ENCODE measurements at places on chromosomes 1 and 21.

DNA sequence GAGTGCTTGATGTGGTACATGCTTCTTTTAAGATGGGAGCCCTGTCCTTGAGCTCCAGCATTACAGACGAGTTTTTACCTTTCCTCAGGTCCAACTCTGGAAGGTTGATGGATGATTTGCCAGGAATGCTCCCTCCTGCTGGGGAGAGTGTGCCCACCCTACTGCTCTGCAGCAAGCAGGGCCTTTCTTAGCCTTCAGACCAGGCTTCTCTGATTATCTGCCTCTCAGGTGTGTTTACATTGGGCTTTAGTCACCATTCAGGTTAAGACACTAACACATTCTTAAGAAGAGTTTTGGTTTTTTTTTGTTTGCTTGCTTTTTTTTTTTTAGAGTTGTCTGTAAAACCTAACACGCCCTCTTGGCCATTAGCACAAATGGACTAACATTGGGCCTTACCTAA, 301.8 kb downstream of the KCNT2 start:
- no peak for DNase-seq

- no peak for DNase-seq
Observed at GRCh38 chr1:233060461-233060994, 110.1 kb downstream of the NTPCR start.

GRCh38 chr1:236608930-236609726, 4.8 kb upstream of the HEATR1 start:
- DNase-seq, result no peak

DNA sequence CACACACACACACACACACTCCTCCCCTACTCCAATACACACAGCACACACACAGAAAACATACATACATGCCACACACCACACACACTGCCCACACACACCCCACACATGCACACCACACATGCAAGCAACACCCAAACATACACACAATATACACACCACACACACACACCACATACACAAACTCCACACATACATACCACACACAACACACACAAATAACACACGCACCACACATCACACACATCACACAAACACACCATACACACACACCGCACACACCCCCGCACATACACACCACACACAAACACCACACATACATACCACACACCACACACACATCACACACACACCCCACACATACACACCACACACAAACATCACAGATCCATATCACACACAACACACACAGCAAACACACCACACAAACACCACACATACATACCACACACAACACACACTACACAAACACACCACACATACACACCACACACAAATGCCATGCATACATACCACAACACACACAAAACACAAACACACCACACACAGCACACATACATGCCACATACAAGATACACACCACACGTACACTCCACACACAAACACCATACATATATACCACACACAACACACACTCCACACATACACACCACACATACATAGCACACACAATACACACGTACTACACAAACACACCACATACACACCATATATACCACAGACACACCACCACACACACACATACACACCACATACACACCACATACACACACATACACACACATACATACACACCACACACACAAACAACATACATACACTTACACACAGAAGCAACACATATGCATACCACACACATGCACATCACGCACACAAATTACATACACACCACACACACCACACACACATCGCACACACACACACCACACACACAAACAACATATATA, 932 bp upstream of the RAB7B start:
- DNase-seq, result no peak

DNA sequence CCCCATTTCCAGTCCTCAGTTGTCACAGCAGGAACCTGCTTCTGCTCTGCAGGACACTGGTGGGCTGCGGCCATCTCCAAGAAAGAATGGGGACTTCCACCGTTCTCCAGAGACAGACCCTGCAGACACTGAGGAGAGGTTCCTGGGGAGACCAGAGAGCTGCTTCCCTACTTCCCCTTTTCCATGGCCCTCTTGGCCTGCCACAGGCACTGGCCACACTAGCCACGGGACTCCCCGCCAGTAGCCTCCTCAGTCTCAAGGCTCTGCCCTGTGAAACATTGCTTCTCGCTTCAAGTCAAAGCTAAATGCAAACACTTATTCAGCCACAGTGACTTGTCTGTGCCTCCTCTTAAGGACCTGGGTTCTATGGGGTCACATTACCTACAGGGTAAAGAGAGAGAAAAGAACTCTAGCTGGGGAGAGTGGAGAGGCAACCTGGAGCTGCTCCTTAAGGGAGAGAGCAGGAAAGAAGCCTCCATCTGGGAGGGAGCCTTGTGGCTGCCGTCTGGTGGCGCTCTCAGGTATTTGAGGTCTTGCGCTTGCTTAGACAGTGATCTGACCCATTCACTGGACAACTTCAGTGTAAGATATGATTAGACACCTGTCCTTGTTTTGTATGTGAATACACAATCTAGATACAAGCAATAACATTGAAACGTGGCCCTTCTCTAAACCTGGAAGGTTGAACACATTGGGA, 5.4 kb upstream of the SLAMF8 start:
- DNase-seq, result no peak

GRCh38 chr1:44218503-44219300, 5.4 kb downstream of the DMAP1 start:
- DNase-seq, result no peak

DNA sequence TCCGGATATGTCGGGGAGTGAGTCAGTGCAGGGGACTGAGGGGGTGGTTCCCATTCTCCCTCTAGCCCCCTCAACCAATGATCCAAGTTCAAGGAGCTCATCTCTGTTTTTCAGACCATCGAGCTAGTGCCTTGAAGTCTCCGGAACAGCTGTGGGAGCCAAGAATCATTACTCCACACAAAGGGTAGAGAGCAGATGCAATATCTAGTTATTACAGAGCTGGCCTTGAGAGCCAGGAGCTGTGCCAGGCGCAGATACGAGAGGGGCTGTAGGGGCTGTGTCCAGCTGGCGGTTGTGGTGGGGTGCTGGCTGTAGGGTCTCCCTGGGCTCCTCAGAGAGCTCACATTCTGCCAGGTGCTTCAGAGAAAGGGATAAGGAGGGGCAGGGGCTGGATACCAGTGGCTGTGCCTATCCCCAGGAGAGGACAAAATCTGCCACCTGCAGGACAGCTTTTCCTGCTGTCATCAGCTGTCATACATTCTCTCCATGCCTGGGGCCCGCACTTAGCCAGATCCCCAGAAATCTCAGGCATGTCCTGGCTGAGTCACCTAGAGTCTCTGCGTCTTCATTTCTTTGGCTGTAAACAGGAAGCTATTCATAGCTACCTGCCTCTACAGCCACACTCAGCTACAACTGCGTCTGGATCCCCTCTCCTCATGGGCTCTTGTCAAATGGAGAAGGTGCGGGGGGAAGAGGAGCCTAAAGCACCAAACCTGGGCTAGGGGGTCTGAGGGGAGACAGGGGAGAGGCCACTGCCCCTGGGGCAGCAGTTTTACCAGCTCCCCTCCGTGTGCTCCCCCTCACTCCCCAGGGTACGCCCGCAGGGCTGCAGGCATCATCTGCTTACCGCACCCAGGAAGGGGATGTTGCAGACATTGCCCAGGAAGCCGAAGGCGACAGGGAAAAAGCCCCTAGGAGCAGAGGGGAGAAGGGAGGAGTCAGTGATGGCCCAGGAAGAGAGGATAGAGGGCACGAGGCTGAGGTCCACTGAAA, 2.4 kb upstream of the KISS1 start:
- DNase-seq, result no peak

- no peak for DNase-seq
Observed at GRCh38 chr1:53847980-53848379, 9.9 kb upstream of the NDC1 start.

DNA sequence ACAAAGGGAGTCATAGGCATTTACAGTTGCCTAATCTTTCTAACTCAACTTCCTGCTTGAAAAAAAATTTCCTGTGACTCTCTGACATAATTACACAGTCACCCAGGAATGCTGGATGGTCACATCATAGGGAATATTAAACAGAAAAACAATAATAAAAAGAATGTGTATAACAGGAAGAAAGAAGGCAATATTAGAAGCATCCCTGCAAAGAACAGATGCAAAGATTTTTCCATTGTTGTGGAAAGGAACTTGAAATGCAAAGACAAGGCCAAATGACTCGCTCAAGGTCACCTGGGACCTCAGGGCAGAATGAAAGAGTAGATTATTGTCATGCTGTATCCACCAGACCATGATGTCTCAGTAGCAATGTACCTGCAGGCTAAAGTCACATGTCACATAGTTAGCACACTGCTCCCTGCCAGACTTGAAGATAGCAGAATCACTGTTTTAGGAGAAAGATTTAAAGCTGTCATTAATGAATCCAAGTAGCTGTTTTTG, 184.3 kb downstream of the CYYR1 start:
- no peak for DNase-seq

DNA sequence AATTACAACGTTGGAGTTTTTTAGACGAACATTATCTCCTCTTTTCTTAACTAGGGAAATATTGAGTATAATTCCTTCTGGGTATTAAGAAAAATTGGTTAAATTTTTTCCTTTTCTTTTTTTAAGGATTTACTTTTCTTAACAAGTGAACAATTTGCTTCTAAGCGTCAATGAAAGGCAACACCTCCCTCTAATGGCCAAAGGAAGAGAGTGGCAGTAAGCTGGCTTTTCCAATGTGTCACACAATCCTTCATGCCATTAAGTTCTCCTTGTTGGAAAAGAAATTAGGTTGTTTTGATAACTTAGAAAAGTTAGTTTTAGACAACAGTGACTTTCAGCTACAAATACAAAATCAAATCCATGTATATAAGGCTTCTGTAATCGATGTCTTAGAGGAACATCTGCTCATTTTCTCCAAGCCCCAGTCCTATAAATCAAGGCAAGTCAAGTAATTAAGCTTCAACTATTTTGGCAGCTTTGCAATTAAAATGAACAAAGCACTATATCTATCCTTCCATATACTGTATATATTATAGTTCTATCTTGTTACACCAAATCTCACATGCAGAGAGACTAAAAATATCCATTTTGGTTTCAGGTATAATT, 62.8 kb downstream of the EDEM3 start:
- DNase-seq, result no peak

- DNase-seq, result no peak
Observed at GRCh38 chr21:31135531-31136184, 97.4 kb upstream of the KRTAP19-8 start.

- DNase-seq, result peak; percentile 12
Observed at GRCh38 chr1:230977761-230978490, 735 bp downstream of the TTC13 start.

DNA sequence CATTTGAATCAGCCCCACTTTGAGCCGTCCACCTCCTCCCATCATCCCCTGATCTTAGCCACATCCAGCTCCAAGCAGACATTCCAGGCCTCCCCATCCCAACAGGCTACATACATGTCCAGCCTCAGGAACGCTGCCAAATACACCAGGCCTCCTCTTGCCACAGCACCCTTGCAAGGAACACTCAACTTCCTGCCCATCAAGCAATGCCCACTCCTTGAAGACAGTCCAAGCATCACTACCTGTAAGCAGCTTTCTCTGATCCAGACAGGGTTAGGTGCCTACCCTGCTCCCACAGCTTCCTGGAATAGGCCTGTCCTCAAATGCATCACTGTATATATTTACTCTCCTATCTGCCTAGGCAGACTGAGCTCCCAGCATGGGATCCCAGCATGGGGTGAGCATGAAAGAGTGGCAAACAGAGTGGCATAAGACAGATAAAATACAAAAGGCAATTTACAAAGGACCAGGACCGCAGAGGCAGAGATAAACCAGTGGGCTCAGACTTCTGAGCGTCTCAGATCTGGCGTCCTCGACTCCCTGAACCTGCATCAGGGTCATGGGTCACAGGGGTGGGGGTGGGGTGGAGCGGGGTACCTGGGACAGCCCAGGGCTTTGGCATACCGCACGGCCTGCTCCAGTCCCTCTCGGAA, 816 bp downstream of the HYI start:
- no peak for DNase-seq

DNA sequence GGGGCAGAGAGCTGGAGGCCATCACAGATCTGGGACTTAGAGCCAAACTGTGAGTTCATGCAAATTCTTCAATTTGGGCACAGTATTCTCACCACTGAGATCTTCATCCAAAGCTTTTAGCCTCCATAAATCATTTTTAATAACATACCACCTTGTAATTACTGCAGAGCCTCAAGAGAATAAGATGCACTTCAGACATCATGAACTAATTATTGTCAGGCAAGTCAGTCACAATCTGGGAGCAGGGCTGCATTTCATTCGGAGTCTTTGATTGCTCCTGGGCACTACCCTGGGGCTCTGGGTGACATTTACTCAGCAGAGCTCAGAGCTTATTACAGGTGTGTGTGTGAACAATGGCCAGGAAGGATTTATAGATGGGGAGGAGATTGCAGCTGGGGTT, 623.7 kb downstream of the PTPRU start:
- DNase-seq, result no peak

DNA sequence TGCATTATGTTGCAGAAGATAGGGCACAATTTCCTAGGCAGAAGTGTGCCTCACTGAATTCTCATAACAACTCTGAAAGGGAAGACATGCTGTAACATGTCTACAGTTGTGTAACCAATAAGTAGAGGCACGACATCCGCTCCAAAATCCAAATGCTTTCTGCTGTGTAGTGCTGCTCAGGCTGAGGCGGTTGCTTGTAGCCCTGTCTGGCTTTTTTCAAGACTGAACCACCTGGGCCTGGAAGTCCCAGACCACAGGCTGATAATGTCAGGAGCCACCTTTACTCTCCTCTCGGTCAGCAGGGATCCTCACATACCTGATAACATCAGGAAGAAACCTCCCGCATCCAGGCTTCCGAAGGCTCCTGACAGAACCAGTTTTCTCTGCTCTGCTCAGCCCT, 10.9 kb downstream of the AKNAD1 start:
- no peak for DNase-seq

DNA sequence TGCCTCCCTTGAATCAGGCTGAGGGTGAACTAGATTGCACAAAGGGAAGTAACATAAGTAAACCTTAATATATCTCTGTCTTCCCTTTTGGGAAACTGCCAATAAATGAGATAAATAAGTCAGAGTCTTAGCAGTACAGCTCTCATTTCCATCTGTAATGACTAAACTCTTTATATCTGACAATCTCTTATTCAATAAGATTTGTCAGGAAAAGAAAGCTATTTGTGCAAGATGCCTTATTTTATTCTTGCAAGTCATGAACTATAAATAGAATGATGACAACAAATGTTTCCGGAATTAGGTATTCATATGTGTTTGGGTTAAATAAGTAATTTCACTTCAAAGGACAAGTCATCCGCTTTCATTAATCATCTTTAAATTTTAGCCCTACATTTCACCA, 229.2 kb downstream of the PTGER3 start:
- no peak for DNase-seq

- DNase-seq, result no peak
Observed at GRCh38 chr1:22447621-22448111, 4.0 kb upstream of the ZBTB40 start.

DNA sequence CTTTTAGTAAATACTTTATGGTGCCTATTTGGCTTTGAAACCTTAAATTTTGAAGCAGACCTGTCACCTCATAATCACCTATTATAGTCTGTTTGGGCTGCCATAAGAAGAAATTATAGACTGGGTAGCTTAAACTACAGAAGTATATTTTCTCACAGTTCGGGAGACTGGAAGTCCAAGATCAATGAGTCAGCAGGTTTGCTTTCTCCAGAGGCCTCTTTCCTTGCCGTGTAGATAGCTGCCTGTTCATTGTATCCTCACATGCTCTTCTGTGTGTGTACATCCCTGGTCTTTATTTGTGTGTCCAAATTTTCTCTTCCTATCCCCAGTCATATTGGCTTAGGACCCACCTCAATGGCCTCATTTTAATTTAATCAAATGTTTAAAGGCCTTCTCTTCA, 518.2 kb downstream of the ADGRL2 start:
- no peak for DNase-seq

GRCh38 chr1:41479000-41479807, 5.3 kb downstream of the EDN2 start:
- no peak for DNase-seq
